ENCODE measurements at places on chromosomes 16 and 17.

GRCh38 chr17:80981062-80981902 lies 10.4 kb upstream of the CHMP6 start:
- DNase-seq, result no peak

- DNase-seq, result no peak
These were observed 24.9 kb downstream of the MPP3 start for GRCh38 chr17:43808076-43808475.

GRCh38 chr16:56286809-56287208 lies 95.5 kb downstream of the GNAO1 start:
- no peak for DNase-seq

DNA sequence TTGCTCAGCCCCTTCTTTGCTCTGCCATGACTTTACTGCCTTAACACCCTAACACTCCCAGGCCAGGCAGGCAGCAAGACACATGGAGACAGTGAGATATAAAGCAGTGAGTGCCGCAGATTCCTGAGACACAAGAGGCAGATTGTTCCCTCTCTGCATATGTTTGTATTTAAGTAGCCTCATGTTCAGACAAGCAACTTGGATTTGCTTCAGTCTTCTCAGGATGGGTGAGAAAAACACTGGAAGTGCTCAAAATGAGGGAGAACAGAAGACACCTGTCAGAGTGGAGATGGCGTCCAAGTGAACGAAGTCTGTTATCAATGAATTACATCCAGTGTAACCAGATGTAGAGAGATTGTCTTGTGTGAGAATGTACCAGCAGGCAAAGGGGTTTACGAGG lies 86.8 kb downstream of the CES1 start:
- DNase-seq, result no peak

GRCh38 chr17:64399071-64399766 lies 8.6 kb upstream of the PECAM1 start:
- DNase-seq, result no peak

DNA sequence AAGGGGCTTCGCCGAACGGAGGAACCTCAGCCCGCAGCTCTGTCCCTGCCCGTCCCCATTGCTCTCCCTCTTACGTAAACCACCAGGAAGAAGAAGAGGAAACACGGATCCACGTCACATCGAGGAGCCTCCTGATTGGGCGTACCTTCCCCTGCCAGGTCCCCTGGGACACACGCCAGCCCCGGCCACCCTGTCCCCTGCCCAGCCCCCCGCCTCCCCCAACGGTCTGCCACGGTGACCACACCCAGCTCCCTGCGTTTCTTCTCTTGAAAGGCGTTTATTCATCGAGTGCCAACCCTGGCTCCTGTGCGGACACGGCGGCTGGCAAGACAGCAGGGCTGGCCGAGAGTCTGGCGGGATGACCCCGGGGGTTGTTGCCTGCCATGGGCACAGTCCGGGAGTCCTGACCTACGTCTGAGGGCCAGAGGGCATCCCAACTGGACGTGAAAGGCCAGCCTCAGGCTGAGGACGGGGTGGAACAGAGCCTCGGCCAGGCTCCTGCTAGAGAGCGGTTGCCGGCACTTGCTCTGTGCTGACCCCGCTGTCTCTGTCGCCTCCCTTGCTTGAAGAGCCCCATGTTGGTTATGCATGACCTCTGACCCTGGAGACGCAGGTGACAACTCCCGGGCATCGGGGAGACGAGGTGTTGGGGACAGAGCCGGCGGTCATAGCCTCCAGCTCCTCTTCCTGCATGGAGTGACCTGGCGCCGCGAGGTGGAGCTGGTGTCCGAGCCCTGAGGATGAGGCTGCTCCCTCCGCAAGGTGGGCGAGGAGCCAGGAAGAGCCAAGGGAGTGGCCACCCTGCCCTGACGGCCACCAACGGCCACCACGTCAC lies 40.5 kb upstream of the ACSF3 start:
- DNase-seq, result no peak

DNA sequence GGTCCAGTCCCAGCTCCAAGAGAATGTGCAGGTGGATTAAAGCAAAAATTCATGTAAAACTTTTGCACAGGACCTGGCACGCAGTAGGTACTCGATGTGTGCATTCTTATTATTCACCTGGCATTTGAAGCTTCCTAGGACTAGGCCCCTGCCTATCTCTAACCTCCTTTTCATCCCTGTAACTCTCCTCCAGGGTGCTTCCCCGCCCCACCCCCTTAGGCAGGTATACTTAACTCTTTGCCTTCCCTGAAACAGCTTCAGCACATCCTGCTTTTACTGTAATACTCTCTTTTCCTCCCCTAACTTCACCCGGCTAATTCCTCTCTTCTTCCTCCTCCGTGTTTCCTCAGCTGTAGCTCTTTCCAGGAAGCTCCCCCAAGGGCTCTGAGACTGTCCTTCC lies 54.8 kb downstream of the CDK5R1 start:
- no peak for DNase-seq

DNA sequence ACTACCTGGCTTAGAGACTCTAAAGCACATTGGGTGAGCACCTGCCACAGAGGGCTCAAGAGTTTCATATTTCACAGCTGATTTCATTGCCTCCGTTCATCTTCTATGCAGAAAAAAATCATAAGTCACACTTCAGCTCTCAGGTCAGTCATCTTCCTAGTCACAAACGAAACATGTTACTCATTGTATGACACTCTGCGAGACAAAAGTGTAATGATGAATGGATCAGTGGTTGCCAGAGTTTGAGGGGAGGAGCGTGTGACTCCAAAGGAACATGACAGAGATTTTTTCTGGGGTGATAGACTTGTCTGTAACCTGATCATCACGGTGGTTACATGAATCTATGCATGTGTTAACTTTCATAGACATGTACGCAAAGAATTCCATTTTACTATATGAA lies 195.2 kb upstream of the CNTNAP4 start:
- DNase-seq, result no peak

DNA sequence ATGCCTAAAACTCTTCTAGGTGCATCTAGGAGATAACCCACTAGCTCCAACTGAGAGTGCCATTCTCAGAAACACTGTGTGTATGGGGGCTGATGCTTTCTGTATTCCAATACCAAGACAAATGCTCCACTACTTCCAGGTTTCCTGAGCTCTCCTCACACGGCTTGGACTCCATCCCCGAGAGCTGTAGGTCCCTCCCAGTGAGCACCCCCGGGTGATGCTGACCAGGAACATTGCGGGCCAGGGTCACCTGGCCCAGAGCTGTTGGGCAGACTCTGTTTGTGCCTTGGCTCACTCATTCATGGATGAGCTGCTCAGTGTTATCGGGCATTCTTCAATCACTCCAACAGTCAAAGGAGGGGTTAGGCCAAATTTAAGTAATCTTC lies 7.0 kb downstream of the CUEDC1 start:
- DNase-seq, result no peak

All from activated effector memory CD4-positive, alpha-beta T cell treated with Interleukin-2 at 50 U/mL for 16 hours (primary cell).